Activated CD8-positive, alpha-beta memory T cell treated with anti-CD3 and anti-CD28 coated beads for 36 hours (primary cell): ENCODE measurements at places on chromosomes 16 and 17. TPM values are rescaled to one million over a fixed set of nuclear protein-coding genes. Genes with fewer than 3 reads are reported as not detected.

The RGS11 gene
- not detected for total RNA-seq

The MYCBPAP gene
- 1.3 TPM for total RNA-seq

The HOXB6 gene
- 0.25 TPM for total RNA-seq

The ATP2C2 gene
- total RNA-seq = not detected

The AMFR gene
- 56.9 TPM for total RNA-seq

The KRT33A gene
- not detected for total RNA-seq

The NUPR1 gene
- not detected for total RNA-seq

The HS3ST2 gene
- total RNA-seq = not detected

The TMEM92 gene
- total RNA-seq = not detected

The SCGB1C2 gene
- not detected for total RNA-seq

The CMTM2 gene
- 0.36 TPM for total RNA-seq

The HOXB5 gene
- total RNA-seq = not detected

The SRSF2 gene
- total RNA-seq = 586 TPM

The ZP2 gene
- not detected for total RNA-seq

The LITAFD gene
- not detected for total RNA-seq

The VAT1 gene
- total RNA-seq = 33.6 TPM

The OR2C1 gene
- total RNA-seq = not detected

The CIAO2B gene
- total RNA-seq = 177 TPM

The MT1E gene
- 49.7 TPM for total RNA-seq
